Lower leg skin (tissue), 4 donors: ENCODE measurements at places on chromosomes 5 and 9. TPM values are rescaled to one million over a fixed set of nuclear protein-coding genes. Genes with fewer than 3 reads are reported as not detected.

DNA sequence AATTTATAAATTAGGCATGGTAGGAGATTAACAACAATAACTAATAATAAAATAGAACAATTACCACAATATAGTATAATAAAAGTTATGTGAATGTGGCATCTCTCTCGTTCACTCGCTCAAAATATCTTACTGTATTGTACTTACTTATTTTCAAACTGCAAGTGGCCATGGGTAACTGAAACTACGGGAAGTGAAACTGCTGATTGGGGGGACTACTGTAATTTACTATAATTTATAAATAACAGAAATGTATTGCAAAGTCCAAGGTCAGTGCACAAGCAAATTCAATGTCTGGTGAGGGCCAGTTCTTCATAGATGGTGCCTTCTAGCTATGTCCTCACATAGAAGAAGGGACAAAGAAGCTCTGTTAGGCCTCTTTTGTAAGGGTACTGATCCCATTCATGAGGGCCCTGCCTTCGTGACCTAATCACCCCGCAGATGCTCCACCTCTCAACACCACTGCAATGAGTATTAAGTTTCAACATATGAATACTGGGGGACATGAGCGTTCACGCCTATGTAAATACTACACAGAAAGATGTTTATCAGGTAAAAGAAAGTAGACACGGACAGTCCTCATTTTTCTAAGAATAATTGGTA lies 39.0 kb downstream of the KCNIP1 start:
- DNase-seq = peak; percentile 2

GRCh38 chr5:172371684-172372083 lies 82.6 kb downstream of the SH3PXD2B start:
- no peak for DNase-seq

DNA sequence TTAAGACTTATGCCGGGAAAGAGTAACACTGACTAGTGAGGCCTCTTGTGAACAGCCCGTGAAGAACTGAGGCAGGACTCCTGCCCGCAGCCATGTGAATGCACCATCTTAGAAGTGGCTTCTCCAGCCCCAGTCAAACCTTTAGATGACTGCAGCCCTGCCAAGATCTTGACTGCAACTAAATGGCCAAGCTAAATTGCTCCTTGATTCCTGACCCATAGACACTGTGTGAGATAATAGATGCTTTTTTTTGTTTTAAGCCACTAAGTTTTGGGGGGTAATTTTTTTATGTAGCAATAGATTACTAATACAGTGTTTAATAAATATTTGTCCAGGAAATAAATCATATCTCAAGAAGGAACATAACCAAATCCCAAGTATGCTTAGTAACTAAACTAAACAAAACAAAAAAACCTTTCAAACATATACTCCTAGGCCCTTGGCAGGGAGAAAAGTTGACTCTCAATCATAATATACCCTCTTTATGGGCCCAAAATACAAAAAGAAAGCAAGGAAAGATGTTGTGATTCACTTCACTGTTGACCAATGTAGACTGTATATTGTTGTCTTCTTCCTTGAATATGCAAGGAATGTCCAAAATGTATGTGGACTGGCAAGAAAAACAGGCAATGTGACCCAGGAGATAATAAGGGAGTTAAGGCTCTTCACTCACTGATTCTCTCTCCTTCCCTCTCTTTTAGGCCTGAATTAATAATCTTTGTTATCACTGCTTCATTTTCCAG lies 79.7 kb upstream of the ZNF366 start:
- no peak for DNase-seq

DNA sequence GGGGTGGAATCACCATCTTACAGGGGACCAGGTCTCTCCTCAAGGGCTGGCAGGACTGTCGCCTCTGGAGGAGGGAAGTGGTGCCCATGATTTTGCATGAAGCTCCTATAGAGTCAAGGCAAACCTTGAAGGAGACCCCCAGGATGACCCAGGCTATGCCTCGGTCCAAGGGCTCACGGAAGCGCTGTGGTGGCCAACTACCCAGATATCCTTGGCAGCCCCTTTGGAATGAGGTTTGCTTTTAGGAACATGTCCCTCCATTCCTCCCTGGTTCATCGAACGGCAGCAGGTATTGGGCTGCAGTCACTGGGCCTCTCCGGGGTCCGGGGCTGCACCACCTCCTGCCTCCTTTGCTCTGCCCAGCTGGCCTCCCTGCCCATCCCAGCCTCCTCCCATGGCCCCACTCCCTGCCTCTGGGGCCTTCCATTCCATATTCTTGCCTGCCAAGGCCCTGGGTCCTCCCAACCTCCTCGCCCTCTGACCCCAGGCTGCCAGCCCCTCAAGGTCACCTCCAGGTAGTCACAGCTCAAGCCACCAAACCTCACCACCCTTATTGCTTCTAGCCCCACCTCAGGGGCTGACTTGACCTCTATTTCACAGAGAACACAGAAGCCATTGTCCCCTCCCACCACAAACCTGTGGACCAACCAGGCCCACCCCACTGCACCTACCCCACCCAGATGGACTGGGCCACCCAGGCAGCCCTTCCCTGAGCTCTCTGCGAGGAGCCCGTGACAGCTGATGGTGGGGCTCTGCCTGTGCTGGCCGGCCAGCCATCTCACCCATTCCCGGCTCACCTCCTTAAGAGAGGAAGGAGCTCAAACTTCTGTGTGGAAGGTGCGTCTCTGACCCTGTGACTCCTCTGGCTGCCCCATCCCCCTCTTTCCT lies 3.6 kb upstream of the IL3 start:
- DNase-seq = peak; percentile 11

- DNase-seq = no peak
Observed at GRCh38 chr9:123696476-123696875, 233.4 kb downstream of the DENND1A start.

DNA sequence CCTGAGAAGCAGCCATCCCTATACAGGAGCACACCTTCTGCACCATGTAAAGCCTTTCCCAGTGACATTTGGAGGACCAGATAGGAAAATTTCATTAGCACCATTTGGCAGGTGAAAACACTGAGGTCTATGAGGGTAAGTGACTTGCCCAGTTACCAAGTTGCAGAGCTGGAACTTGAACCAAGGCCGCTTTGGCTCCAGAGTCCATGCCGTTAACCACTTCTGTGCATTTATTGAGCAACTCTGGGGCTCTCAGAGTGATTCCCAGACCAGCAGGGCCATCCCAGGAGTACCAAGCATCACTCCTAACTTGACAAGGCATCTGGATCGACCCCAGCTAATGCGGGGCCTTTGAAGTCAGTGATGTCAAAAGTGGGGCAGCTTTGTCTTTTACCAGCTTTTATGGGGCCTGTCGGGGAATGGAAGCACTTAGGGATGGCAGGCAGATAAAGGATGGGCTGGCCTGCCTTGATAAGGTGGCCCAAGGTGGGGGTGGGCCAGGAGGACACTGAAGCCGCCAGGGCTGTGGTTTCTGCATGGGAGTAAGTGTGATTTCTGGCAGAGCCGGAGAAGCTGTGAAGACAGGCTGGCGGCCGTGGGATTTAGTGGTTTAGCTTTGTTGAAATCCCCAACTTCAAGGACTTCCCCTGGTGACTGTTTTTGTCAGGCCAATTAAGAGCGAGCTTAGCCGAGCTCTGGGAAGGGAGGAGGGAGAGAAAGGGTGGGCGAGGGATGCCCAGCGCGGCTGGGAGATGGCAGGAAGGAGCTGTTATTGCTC lies 127.3 kb downstream of the MACROH2A1 start:
- no peak for DNase-seq

GRCh38 chr9:27633764-27634163 lies 60.5 kb upstream of the C9orf72 start:
- no peak for DNase-seq

GRCh38 chr5:109028608-109029299 lies 281.1 kb downstream of the FER start:
- no peak for DNase-seq

DNA sequence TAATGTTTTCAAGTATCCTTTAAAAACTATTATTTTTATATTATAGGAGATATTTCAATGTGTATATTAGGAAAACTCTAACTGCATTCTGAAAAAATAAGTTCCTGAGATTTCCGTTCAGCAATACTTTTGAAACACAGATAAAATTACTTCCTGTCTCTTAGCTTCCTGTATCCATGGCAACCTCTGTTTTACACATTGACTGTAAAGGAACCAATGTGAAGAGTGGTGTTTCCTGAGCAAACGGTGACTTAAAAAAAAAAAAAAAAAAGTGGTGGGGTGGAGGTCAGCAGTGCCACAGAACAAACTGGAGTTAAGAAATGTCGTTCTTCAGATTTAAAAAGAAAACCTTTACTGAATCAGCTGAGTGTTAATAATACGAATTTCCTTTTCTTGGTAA lies at the start of gene LRRC70:
TSS of gene LRRC70 (plus strand) at position 280 of the 400 bp plus-strand sequence. CDS start 620 bp downstream, outside the sequence.
- no peak for DNase-seq

- DNase-seq = no peak
Observed at GRCh38 chr5:947626-948471, 55.2 kb downstream of the TRIP13 start.

DNA sequence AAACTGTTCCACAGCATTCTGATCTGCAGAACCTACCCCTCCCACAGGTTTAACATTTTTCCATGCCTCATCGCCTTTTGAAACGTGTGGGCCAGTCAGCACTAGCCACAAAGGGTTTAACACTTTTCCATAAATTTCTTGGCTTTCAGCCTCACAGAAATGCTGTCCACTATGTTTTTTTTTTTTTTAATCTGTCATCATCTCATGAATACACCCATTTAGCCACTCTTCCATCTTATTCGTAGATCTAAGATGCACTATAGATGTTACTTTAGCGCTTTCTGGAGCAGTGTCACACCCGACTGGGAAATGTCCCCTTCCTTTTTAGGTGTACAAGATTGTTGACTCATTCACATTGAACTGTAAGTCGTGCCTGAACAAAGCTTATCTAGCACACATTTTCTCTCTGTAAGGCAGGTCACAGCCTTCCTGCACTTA lies 62.3 kb downstream of the GCNT1 start:
- DNase-seq = no peak

DNA sequence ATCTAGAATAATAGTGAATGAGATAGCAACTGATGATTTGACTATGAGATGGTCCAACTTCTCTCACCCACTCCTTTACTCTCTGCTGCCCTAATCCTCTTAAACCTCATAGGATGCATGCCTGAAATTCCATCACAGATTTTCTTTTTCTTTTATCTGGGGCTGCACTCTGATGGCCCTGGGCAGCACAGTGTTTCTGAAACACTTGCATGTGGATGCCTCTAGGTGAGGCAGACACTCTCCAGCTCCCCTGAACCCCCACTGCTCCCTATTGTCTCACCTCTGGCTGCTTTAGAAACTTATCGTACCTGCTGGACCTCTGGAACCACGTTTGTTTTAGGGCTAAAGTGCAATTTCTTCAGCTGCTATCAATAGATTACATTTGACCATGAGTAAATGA lies 67.5 kb downstream of the HTR4 start:
- no peak for DNase-seq

DNA sequence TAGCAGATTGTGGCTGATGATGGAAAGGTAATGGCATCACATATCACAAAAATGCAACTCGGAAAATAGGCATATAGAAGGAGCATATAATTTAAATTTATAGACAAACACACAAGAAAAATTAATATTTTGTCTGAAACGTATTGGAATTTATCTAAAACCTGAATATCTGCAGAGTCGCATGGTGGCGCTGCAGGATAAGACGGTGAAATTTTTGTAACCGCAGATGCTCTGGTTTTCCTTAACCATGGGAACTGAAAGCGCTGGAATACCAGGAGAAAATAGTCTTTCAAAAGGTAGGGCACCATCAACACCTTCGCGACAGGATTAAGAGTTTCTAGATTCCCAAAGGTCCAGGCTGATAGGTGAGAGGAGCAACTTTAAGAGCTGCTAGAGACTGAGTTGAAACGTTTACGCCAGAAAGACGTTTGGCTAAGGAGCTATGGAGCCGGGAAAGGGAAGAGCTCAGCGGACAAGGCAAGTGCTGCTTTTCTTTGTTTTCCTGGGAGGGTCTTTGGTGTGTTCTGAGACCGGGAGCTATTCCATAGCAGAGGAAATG lies 11.0 kb upstream of the PCDHB15 start:
- no peak for DNase-seq

GRCh38 chr9:33178972-33179697 lies 12.0 kb upstream of the B4GALT1 start:
- DNase-seq = no peak

GRCh38 chr5:58794875-58795274 lies 212.0 kb downstream of the RAB3C start:
- DNase-seq = no peak

- no peak for DNase-seq
Observed at GRCh38 chr5:390623-391491, 52.1 kb upstream of the EXOC3 start.

- DNase-seq = no peak
Observed at GRCh38 chr5:109916481-109917153, 226.9 kb downstream of the MAN2A1 start.

DNA sequence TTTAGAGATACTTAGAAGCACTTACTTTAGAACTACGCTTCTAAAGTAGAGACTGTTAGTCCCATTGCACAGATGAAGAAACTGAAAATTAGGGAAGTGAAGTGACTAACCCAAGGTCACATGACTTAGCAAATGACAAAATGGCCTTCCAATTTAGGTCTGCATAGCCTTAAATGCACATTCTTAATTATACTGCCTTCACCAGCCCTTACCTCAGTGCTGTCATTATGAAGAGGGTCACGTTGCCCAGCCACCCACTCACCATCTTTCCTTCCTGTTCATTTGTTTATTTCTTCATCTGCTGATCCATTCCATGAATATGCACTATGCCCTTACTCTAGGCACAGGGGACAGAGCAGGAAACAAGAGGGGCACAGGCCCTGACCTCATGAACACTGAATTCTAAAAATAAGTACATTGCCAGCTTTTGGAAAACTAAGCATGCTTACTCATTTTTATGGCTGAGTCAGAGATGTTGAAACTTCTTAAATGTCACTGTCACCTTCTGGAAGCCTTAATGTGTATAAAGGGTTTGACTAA lies 8.6 kb downstream of the HAVCR2 start:
- DNase-seq = no peak

GRCh38 chr9:12629067-12629466 lies 64.1 kb upstream of the TYRP1 start:
- DNase-seq = no peak

DNA sequence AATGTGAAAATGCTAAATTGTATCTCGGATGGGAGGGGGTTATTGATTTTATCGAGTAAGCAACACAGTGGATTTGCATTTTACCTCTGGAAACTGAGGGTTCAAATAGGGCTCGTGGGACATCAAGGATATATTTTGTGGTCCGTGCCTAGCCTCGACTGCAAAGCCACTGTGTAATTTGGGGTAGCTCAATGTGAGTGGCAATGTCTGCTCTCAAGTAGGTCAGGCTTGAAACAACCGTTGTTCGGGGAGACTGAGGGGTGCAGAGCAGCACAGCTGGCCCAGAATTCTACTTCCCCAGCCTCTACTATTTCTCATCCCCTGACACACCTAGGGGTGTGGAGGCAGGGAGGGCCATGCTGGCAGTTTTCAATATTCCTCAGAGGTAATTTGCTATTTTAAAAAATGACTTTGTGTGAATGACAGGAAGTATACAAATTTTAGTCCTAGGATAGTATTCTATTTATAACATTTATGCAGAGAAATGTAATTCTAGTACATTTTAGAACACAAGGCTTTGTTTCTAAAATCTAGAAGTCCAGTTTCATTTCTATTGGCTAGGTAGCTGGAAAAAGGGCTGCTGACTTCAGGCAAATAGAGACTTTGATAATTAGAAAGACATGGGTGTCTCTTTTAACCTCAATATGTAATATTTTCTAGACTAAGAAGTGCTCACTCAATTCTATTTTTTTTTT lies 1.4 kb upstream of the DAB2 start:
- no peak for DNase-seq

The FOXD4L3 gene
- not detected for total RNA-seq

The ENHO gene
- total RNA-seq = 2.6 TPM

The DAB2 gene
- total RNA-seq = 13.6 TPM

The EGFLAM gene
- 4.4 TPM for total RNA-seq

The UNC5A gene
- total RNA-seq = 0.25 TPM

The MSX2 gene
- total RNA-seq = 5.4 TPM

The IQGAP2 gene
- 10.9 TPM for total RNA-seq

The TMEM203 gene
- total RNA-seq = 60.7 TPM
